ENCODE measurements at places on chromosomes 2 and 18.

DNA sequence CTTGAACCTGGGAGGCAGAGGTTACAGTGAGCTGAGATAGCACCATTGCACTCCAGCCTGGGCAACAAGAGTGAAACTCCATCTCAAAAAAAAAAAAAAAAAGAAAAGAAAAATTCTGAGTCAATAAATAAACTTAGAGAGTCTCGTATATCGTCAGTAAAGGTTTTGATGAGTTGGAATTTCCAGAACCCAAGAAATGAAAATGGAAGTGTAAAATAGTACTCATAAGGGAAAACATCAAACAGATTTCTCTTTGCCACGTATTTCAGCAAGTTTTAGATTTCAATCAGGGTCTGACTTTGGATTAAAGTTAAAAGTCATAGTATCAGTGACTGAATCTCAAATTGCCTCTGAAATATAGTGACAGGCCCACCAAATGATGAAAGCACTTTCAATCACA, 71.4 kb upstream of the SPOPL start:
- DNase-seq, result no peak

GRCh38 chr18:48428475-48429177, 19.4 kb upstream of the ZBTB7C start:
- DNase-seq, result no peak

- no peak for DNase-seq
Measured at GRCh38 chr2:188364033-188364630, 72.5 kb downstream of the GULP1 start.

DNA sequence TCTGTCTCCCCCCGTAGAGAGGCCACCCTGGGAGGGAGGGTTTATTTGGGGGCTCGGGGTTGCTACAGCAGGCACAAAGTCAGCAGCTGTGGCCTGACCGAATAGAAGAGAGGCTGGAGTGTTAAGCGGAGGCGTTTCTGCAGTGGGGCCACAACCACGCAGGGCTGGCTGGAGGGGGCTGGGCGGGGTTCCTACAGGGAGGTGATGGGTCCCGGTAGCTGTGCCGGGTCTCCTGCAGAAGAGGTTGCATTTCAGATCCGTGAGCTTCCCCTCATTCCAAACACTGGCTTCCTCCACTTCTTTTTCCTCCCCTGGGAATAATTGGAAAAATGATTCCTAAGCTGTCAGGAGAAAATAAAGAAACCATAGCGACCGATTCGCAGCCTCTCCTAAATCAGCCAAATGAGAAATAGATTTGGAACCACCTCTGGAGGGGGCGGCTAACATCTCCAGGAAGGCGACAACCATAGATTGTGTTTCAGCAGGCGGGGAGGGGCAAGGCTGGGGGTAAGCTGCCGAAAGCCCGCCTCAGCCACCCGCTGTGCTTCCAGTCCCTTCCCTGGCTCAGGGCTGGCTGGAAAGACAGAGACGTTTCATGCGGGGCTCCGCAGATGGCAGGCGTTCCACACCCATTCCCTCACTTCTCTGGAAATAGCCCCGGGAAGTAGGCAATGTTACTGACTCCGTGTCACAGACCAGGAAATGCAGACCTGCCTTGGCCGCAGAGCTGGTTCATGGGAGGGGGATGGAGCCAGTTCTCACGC, 85.6 kb upstream of the TAF1B start:
- no peak for DNase-seq

GRCh38 chr2:188573453-188573852, 281.8 kb downstream of the GULP1 start:
- DNase-seq, result no peak

DNA sequence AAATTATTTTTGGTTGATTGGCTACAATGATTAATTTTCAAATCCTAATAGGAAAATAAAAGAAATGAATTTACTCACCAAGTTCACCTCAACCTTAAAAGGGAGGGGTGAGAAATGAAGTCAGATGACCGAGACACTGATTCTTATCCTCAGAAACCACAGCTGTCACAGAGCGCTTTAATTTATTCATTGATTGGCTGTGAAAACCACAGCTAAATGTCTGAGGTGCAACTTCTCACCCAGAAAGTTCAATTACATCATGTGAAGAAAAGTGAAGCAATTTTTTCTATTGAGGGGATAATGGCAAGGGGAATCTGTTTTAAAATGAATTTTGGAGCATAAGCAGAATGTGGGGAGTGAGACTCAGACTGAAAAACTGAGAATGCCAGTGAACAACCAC, 128.4 kb downstream of the RNF152 start:
- no peak for DNase-seq

DNA sequence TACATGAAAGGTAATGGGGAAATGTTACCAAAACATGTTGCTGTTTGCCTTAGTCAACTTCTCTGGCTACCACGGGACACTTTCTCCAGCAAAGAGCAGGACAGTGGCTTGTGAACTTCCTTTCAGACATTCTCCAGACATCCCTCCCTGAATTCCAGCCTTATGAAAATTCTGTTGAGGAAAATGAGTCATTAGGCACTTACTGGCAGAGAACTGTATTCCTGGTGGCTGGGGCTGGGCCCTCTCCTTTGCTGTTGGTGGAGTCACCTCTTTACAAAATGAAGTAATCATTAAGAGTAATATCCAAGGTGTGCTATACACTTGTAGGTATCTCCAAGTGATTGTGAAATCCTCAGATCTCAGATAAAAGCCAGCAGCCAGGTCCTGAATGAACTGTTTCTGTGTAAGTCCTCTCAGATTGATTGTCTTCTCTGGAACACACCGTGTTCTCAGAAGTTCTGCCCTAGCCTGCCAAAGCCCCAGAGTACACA, 1.3 kb upstream of the FAP start:
- DNase-seq, result no peak

DNA sequence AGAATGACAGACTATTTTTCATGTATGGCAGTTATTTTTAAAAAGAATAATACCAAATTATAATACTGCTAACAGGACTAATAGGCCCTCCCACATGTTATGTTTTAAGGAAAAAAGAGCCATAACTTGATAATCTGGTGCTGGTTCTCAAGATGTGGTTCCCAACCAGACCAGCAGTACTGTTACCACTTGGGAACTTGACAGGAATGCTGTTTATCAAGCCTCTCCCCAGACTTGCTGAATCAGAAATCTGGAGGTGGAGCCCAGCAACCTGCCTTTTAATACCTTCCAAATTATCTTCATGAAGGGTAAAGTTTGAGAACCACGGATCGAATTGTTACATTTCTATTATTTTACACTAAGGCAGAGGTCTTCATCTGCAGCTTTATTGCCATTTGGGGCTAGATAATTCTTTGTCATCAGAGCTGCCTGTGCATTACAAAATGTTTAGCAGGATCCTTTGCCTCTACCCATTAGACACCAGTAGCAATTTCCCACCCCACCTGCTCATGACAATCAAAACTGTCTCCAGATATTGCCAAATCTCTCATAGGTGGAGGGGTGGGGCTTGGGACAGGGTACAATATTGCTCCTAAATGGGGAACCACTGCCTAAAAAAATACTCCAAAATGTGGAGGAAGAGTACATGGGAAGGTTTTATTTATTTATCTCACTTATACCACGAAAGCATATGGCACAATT, 629.6 kb downstream of the ARHGAP15 start:
- DNase-seq, result no peak

DNA sequence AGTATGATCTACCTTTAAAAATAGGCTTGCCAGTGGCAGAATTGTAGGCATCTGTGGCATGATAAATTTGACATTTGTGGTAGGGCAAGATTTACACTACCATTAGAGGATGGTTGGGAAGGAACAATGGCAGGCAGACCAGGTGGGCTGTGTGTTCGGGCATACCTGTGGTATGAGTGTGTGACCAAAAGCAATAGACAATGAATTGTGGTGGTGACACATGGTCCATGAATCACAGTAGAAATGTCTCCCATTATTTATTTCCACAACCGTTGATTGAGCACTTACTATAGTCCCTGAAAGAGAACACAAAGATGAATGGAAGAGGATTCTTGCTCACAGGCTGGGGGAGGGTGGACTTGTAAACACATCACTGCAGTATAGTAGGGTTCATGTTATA, 29.9 kb upstream of the RUFY4 start:
- no peak for DNase-seq

DNA sequence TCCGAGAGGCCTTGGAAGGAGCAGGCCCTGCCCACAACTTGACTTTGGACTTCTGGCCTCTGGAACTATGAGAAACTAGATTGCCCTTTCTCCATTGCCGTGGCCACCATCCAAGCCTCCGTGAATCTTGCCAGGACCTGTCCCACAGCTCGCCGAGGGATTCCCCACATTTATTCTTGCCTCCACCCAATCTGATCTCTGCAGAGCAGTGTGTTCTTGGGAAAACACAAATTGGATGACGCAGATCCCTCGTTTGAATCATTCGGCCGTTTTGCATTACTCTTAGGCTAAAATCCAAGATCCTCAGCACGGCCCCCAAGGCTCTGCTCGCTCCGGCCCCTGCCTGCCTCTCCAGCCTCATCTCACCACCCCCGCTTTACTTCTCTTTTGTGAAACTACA, 364.2 kb downstream of the ZNF516 start:
- no peak for DNase-seq
